ENCODE measurements at places on chromosomes 6 and 20.

DNA sequence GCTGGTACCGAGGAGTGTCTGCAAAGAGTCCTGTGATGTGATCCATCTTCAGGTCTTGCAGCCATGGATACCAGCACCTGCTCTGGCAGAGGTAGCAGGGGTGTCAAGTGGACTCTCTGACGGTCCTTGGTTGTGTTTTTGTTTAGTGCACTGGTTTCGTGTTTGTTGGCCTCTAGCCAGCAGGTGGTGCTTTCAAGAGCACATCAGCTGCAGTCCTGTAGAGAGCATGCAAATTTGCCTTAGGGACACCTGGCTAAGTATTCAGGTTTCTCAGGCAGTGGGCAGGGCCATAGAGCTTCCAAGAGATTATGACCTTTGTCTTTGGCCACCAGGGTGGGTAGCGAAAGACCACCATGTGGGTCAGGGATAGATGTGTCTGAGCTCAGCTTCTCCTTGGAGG is 14.5 kb upstream of the RGS17 start:
- DNase-seq = no peak

GRCh38 chr20:2398449-2398848 is 17.7 kb downstream of the TGM6 start:
- no peak for DNase-seq

DNA sequence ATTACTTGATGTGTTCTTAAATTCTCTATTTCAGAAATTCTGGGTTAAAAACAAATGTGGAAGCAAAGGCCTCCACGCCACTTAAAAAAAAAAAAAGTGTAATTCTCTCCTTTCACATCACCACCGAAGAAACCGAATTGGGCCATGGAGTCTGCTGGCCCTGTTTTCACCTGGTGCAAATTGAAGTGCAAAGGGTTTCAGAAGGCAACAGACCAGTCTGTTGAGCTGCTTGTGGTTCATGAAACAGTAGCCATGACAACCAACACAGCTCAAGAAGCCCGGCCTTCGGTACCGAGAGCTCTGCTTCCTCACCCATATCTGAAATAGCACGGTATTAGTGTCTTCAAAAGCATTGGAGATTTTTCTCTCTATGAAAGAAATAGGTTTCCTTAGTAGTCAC is 63.1 kb downstream of the GMPR start:
- no peak for DNase-seq

- no peak for DNase-seq
These were observed 466.3 kb upstream of the PLCB4 start for GRCh38 chr20:8602389-8603116.

GRCh38 chr20:59866338-59866737 is 67.1 kb downstream of the SYCP2 start:
- no peak for DNase-seq

DNA sequence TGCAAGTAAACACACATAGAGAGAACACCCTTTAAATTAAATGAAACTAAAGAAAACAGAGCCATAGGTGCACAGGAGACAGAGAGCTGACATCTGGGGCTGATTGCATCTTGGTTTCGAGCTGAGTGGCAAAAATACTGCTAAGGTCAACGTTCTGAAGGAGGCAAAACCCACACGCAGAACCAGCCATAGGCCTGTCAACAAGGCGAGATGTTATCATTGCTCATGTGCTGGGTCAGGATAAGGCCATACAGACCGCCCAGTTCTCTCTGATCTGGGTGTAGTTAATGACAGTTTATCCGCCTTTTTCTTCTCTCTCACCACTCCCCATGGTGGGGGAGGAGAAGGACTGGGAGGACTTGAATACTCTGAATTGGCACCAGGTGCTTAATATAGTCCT is 4.5 kb upstream of the FAM110A start:
- DNase-seq = no peak

Measured in stomach (tissue), 19 donors.